Body of pancreas (tissue), 4 donors: ENCODE measurements at places on chromosomes 1 and 21.

DNA sequence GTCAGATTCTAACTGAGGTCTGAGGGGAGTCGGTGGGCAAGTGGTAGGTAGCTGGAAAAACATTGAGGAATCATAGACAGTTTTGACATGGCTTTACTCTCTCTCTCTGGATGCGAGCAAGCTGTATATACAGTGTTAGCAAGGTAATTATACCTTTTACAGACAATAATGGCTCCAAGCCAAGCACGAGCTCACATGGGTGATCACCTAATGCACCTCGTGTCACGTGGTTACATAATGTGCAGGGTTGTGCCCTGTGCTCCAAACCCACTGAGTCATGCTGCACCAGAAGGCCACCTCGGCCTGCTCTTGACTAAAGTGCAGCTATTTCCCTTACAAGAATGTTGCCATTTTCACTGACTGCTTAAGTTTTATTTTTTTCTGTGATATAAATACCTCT is 7.6 kb upstream of the CLCA2 start:
- H3K36me3 ChIP-seq = no peaks in the 10 kb centered on the region
- no peak overlapping the region for H3K4me3 ChIP-seq
- no peak overlapping the region for H3K27ac ChIP-seq
- DNase-seq = peak; percentile 15
- H3K4me1 ChIP-seq = no peaks in the 10 kb centered on the region

DNA sequence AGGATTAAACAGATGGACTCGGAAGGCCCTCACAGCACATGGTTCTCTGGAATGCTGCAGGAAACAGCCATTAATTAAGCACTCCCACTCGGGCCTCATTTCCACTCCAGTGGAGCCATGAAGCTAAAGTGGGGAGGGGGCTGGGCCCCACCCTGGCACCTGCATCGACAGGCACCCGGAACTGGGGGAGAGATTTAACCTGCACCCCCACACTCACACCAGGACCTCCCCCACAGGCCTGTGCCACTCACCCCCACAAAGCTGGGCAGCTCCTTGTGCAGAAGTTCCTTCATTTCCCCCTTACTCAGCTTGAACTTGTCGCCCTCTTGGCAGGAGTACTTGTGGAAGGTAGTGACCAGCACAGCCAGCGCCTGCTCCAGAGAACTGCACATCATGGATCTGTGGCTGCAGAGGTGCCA is 2.2 kb downstream of the S100A2 start:
- H3K36me3 ChIP-seq = no peaks in the 10 kb centered on the region
- H3K27me3 ChIP-seq = no peaks in the 10 kb centered on the region
- no peak for DNase-seq
- H3K4me1 ChIP-seq = peaks cover 29% of the 10 kb centered on the region

DNA sequence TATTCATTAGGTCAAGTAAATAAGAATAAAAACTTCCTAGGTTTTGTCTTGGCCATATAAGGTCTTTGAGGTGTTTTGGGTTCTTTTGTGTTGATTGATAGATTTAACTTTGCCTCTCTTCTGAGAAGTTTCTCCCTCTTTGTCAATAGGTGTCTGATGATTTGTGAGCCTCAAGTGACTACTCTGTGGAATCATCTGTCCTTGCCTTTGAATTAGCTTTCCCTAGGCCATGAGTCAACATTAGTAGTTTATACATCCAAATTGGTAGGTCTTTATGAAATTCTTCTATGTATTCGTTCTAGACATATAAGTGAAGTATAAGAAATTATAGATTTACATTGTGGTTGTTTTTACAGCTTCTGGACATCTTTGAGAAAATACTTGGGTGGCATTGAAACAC is 864.4 kb downstream of the USP25 start:
- no peaks in the 10 kb centered on the region for H3K4me1 ChIP-seq
- no peak overlapping the region for H3K4me3 ChIP-seq
- no peak overlapping the region for H3K27ac ChIP-seq

- H3K27ac ChIP-seq = no peak overlapping the region
- H3K4me3 ChIP-seq = no peak overlapping the region
- H3K27me3 ChIP-seq = no peaks in the 10 kb centered on the region
- no peaks in the 10 kb centered on the region for H3K36me3 ChIP-seq
Observed at GRCh38 chr1:23989263-23989662, 9.1 kb upstream of the SRSF10 start.
